ENCODE measurements at places on chromosomes 5 and 9.

DNA sequence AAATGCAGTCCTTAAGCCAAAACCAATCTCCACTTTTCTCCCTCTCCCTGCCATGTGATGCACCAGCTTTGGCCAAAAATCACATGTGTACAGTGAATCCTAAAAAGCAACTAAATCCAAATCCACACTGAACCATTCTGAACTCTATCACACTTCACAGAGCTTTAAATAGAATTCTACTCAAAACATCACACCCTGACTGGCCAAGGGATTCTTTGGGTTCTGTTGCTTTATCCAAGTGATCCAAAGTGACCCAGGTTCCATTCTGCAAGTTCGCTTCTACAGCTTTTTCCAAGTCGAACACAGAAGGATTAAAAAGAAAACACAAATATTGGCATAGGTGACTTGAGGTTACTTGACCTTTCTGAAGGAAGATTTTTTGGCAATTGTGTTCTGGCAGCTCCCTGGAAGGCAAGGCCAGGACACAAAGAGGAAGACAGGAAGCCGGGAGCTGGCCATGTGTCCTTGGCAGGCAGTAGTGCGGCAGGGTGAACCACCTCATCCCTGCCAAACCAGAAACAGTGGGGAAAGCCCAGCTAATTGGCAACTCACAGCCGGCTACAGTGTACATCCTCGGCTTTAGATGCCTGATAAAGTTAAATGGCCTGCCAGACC is 115.0 kb downstream of the NFIB start:
- peak; percentile 39 for DNase-seq

DNA sequence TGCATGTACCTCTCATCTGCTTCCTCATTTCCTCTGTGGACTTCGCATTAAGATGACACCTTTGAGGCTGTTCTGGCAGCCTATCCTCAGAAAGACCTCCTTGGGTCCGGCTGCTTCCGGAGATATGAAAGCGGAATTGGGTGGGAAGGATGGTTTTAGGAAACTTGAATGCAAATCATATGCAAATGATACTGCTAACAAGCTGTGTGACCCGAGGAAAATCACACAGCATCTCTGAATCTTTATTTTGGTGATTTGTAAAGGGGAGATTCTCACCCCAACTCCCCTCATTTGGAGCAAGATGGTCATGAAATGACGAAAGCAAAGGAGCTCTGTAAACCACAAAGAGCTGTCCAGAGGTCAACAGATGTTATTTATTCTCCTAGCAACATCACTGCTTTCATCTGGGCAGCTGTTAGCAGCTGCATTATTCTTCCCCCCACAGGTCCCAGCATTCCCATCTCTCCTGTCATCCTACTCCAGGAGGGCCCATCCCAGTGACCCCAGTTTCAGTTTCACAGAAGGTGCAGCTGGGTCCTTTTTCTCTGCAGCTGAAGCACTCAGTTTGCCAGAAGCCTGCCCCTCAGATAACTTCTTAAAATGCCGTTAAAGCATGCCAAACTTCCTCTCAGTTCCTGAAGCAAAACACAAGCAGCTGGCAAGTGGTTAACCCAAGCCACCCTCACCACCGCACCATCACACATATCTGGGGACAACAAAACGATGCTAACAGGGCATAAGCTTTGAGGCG is 269.5 kb downstream of the SEC61B start:
- peak; percentile 67 for DNase-seq

- DNase-seq, result no peak
Observed at GRCh38 chr5:168291342-168291963, at the start of gene WWC1. TSS of gene WWC1 (plus strand) at chr5:168291645. CDS start at chr5:168292153, 508 bp downstream.

GRCh38 chr5:54049963-54050362 is 260.4 kb downstream of the ARL15 start:
- DNase-seq, result peak; percentile 85

- peak; percentile 78 for DNase-seq
Observed at GRCh38 chr5:154627698-154628678, 127.2 kb upstream of the LARP1 start.

GRCh38 chr5:153749960-153750359 is 259.5 kb downstream of the GRIA1 start:
- DNase-seq, result peak; percentile 63

GRCh38 chr9:132460240-132460639 is 50.2 kb downstream of the CFAP77 start:
- DNase-seq, result no peak

- no peak for DNase-seq
Observed at GRCh38 chr9:110028271-110028670, 179.7 kb downstream of the C9orf152 start.

DNA sequence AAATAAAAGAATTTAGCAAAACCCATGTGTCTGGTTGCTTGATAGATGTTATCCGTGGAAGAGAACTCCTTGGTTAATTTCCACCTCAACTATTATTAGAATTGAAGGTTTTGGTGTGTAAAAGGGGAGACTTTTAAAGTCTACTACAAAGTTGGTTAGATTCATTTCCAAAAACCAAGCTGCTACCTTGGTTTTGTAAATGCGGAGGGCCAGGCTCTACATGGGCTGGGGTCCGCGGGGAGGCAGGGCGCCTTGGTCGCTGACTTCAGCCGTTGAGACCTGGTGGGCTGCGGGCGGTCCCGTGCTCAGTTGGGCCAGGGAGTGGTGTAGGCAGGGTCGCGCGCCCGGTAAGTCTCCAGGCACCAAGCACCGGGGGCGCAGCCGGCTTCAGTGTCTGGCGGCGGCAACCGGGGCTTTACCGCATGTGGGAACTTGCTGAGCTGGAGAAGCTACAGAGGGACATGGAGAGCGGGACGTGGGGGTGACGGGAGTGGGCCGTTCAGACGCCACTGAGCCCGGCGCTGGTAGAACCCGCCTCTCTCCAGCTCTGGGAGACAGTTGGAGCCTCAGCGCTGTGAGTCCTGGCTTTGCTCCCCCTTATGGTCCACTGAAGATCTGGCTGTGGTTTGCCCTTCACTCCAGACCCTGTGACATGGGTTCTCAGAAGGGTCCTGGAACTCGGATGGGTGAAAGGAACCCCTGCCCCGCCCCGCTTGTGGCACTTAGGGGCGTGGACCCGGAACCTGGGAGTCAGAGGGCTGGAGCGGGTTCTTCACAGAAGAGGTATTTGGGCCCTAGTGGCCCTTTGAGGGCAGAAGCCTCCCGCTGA is 11.8 kb downstream of the NR2F1 start:
- DNase-seq, result no peak

DNA sequence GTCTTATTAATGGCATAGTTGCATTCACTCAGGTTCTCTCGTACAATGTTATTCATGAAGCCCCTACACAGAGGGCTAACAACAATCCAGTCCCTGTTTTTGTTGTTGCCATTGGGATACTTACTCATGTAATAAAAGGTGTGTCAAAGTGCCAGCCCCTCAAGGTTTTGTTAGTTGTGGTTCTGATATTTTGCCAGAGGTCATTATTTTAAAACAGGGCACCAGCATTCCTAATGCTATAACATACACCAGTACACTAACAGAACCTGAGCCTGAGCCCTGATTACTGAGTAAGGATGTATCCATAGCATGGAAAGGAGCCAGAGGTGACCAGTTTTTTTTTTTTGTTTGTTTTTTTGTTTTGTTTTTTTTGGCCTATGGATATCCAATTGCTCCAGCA is 50.2 kb downstream of the SMC2 start:
- DNase-seq, result no peak

DNA sequence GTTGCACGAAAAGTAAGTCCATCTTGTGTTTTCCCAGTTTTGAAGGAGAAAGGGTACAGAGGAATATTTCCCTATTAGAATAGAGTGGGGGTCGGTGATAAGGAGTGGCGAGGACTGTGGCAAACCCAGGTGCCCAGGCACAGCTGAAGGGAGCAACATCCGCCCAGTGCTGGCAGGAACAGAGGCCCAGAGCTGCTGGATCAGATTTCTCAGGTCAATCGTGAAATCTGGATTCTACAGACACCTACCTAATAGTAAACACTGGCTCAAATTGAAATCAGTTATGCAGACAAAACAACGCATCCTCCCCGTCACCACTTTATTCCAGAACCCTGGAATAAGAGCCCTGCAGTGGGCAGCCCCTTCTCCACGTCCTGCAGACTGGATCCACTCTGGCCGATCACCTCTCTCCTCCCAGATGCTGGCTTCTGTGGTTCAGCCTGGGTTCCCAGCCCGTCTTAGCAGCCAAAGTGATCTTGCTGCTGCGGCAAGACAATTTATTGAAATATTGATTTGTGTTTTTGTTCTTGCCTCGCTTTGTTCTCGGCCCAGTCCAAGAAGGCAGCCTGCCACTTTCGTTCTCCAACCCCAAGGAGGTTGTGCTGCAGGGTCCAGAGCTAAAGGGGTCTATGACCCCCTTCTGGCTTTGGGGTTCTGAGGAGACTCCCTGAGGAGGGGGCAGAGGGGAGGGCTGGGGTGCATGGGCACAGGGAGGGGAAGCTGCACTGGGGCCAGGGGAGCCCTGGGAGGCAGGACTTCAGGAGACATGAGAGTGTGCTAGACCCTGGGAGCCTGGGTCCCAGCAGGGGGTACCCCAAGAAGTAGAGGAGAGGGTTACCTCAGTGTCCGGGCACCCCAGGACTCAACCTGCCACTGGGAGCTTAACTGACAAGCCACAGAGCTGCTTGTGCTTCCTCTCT is 103.3 kb downstream of the ZNF354C start:
- no peak for DNase-seq

DNA sequence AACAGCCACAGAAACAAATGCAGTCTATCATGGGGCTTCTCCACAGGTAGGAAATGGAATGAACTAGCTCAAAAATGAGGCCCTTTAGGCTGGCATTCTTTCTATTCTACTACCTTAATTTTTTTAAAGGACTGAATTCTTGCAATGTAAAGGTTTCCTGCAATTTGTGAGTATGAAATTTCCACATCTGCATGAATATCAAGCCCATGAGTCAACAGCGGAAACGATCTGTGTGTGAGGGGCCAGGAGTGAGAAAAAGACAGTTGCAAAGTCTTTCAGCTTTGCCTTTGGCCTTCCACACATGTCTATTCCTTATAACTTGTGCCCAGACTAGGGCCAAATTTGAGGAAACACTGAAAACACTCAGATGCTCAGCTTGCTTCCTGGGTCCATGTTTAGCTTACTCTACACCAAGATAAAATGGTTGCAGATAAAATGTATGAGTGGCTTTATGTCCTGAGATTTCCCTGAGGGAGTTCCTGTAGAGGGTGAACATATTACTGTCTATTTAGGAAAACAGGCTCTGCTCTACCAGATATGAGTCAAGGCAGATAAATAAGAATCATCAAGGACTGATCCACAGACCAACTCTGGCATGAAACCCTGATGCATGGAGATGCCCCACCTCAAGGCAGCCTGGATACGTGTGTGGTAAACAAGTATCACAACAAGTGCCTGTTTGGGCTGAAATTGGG is 46.5 kb downstream of the RETREG1 start:
- DNase-seq, result peak; percentile 38

DNA sequence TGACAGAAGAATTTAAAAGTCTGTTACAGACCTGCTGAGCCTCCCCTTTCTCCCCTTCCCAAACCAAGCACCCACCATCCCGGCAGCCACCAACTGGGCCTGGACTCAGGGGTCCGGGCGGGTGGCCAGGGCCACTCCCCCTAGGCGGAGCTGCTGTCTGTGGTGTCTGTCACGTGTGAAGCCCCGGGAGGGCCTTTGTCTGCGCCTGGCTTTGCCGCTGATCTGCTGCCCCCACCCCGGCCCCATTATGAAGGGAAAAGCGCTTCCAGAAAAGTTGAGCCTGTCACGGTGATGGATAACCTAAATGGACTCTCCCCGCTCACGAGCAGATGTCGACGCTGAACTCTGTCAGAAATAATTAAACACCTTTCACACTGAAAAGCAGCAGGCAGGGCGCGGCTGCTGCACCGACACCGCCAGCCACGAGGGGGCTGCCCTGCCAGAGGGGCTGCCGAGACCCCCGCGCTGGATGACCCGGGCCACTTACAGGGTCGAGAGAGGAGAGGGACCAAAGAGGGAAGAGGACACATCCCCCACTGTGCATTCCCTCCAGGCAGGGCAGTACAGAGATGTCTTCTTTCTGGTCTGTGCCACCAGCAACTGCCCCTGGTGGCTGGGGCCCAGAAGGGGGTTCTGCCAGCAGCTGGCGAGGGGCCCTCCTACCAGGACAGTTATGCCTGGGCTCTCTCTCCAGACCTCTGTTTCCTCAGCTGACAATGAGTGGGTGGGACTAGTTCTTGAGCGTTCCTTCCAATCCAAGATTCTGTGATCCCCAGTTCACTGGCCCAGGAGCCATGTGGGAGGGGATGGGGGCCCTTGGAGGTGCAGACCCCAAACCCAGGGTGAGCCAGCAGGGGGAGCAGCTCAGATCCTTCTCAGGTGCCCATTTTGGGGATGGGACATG is 36.0 kb upstream of the BARHL1 start:
- DNase-seq, result no peak

- DNase-seq, result no peak
Observed at GRCh38 chr9:14349146-14349446, 35.2 kb upstream of the NFIB start.

DNA sequence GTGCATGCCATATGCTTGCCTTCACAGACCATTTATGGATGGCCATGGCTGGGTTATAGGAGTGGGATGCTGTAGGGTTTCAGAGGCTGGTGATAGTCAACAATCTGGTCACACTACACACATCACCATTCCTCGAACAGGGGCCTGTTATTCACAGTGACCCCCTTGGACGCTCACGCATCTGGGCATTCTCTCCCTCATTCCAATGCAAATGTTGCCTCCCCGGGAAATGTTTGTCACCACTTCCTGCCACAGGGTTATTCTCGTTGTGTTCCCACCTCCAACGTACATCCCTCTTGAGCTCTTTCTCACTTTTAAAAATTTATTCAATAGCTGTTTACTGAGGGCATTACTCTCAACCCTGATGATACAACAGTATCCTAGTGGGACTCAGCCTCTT is 135.4 kb downstream of the SCAMP1 start:
- no peak for DNase-seq

DNA sequence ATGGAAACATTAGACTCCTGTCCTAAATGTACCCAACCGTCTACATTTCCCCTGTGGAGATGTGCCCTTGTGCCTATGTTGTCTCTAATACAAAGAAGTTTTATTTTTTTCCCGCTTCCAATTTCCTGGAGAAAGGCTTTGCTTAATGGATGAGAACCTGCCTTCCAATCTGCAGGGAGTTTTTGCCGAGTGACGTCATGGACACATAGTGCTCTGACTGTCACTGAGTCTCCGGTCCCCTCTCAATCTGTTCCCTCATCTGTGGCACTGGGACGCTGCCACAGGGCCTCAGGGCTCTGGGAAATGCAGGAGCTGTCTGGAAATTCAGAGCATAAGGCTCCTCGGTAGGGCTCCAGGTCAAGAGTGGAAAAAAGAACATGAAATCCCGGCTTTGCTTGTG is 144.8 kb downstream of the PDZD2 start:
- DNase-seq, result no peak

DNA sequence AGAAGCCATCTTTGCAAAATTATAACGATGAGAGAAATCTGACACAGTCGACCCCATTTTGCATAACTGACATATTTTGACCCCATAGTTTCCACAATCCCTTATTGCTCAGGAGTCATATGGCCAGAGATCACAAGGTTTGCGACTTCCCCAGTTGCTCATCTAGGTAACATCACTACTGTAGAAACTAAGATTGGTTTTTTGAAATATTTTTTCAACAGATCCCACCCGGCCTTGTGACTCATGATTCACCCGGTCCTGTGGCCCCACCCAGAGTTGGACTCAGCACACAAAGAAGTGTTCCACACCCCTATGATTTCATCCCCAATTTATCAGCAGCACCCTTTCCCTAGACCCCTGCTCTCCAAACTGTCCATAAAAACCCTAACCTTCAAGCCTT is 50.2 kb downstream of the TIMD4 start:
- DNase-seq, result no peak

All from AG10803 (cell line).